ENCODE measurements at places on chromosomes 1 and 21.
A peak's percentile ranks its signal among the peaks of the same experiment; 100 is the strongest.

- DNase-seq = no peak
Measured at GRCh38 chr1:162020150-162020549, 3.5 kb downstream of the OLFML2B start.

GRCh38 chr1:151568626-151569088 lies 28.5 kb downstream of the TUFT1 start:
- no peak for DNase-seq

DNA sequence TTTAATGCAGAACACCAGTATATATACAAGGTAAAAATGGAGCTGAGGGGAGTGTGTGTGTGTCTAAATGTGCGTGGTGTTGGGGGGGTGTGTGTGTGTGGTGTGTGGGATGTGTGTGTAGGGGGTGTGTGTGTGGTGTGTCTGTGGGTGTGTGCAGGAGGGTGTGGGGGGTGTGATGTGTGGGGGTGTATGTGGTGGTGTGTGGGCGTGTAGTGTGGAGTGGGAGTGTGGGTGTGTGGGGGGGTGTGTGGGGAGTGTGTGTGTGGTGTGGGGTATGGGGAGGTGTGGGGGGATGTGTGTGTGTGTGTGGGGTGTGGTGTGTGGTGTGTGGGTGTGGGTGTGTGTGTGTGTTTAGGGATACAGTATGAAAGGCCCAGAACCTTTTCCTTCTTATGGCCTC lies 202.3 kb upstream of the CACYBP start:
- no peak for DNase-seq

DNA sequence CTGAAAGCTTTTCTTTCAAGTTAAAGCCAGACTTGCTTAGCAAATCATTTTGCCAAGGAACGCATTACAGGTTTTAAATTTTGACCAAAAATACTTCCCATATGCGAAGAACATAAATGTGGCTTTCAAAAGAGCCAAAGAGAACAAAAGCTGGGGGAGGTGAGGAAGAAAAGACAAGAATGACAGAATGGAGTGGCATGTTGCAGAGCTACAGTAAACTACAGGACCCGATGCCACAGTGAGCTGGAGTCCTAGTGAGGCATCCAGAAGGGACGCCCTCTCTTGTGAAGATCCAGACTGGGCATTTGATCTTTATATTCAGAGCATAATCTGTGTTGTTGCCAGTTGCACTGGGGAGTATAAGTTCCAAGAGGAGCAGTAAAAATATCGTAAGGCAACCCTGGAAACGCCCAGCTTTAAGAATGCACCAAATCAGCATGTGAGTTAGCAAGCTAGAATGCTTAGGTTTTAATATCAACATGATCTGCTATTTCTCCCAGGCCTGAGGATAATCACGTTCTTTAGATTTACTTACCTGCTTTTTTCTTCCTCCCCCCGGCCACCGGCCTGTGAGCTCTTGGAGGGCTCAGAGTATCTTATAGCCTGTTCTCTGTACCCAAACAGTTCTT lies 48.4 kb upstream of the HOOK1 start:
- DNase-seq = no peak

DNA sequence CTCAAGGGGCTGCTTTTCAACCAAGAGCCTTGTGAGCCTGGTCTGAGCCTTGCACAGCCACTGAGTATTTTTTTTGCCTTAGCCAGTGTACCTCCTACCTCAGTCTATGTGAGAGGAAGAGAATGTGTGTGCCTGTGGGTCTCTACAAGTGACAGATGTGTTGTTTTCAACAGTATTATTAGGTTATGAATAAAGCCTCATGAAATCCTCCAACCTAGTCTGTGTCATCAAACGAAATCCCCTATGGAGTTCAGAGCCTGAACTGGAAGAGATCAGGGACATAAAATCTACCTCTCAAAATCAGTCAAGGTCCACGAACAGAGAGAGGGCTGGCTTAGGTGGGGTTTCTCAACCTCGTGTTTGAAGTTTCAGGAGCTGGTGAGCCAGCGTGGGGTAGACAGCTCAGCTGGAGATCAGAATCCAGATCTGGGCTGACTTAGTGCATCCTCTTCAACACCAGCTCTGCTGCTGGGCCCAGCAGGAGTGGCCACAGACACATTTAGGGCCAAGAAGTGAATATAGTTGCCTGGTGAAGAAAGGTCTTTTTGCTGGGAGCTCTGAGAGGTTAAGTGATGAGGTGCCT lies 8.2 kb downstream of the XKR8 start:
- DNase-seq = no peak

- no peak for DNase-seq
Measured at GRCh38 chr1:170068923-170069322, 5.6 kb downstream of the KIFAP3 start.

DNA sequence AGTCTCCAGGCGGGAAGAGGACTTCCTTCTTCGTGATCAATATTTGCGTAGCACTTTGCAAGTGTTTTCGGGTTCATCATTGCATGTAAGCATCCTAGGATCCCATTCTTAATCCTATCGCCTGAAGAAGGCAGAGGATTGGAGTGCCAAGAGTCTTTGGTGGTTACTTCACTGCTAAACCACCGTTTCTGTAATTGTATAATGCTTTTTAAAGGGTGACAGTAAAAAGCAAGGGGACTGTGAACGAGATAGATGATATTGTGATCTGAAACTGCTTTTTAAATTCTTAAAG lies 345 bp upstream of the ALDH9A1 start:
- no peak for DNase-seq

DNA sequence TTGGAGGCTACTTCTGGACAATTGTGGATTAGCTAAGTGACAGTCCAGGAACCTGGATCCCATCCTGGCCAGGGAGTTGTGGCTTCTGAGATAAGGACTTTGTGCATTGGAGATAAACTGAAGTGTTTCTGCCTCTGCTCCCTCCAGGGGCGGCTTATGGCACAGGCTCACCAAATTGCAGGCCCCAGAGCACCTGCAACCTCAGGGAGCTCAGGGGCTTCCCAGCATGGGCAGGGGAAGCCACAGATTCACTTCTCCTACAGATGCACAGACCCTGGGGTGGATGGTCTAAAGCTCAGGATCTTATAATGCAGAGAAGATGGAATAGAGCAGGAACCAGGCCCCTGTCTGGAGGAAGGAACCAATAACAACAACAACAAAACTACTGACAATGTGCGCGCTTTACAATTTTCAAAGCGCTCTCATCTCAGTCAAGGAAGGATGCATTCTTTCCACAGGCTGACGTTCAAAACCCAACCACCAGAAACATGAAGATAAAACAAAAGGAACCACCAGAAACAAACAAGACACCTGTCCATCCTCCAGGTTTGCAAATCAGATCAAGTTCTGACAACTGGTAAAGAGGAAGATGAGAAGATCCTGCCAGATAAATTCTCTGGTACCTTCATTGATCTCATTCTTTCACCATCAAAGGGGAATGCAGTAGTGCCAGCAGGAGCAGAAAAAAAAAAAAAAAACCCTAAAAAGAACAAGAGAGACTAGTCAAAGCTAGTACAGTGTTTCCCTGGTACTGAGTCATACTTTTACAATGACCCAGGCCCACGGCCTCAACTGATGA lies 121.0 kb upstream of the IRF2BP2 start:
- peak; percentile 63 for DNase-seq

DNA sequence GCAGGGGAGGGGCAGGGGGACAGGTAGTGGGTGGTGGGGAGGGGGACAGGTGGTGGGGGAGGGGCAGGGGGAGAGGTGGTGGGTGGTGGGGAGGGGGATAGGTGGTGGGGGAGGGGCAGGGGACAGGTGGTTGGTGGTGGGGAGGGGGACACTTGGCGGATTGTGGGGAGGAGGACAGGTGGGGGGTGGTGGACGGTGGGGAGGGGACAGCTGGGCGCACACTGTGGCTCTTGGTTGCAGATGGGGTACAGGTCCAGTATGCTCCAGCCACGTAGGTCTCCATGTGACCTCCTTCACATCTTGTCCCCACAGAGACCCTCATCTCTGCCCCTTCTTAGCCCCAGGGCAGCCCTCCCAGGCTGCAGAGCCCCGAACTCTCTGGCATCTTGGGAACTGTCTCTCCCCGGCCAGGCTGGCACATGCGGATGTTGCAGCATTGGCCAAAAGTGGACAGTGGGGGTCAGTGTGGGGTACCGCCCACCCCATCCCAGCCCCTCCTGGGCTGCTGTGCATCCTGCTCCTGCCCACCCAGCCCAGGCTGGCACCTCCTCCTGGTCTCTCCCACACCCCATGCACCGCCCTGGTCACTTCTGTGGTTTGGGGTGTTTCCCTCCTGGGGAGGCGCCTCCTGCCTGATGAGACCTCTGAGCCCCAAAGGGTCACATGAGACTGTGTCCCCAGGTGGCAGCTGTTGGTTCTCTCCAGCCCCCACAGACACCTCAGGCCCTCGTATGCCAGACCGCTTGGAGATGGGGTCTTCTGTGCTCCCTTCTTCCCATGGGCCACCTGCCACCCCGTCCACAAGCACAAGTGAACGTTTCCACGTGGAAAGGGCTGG lies 7.6 kb upstream of the SLC19A1 start:
- no peak for DNase-seq

GRCh38 chr1:211641942-211642341 lies 33.5 kb downstream of the NEK2 start:
- DNase-seq = no peak

GRCh38 chr21:21199342-21200102 lies 201.3 kb downstream of the NCAM2 start:
- no peak for DNase-seq

Data from H54 (cell line).